Calu3 (cell line): ENCODE measurements at places on chromosomes 1 and 21. TPM values are rescaled to one million over a fixed set of nuclear protein-coding genes. Genes with fewer than 3 reads are reported as not detected.

Gene FMN2
- total RNA-seq, result 0.12 TPM in 1 of 2 replicates, not detected in the other

Gene INSRR
- total RNA-seq, result not detected in 2 replicates

Gene EDN2
- 0.28 TPM in 1 of 2 replicates, not detected in the other for total RNA-seq

Gene SRRM1
- 122 and 130 TPM in 2 replicates for total RNA-seq

Gene ALG14
- total RNA-seq, result 5.8 and 7.0 TPM in 2 replicates

Gene TSPEAR
- total RNA-seq, result not detected in 2 replicates

Gene OR2T4
- not detected in 2 replicates for total RNA-seq

Gene DIRAS3
- total RNA-seq, result 5.2 and 8.1 TPM in 2 replicates

Gene AMY1C
- not detected in 2 replicates for total RNA-seq

Gene STIL
- total RNA-seq, result 52.5 and 62.4 TPM in 2 replicates

Gene CAPN9
- total RNA-seq, result not detected in 2 replicates

Gene COPA
- 195 and 208 TPM in 2 replicates for total RNA-seq
